ENCODE measurements at places on chromosomes 2 and 18.

GRCh38 chr2:127680706-127681287 lies 5.5 kb upstream of the LIMS2 start:
- no peak for DNase-seq

GRCh38 chr2:165746501-165746900 lies 47.5 kb downstream of the GALNT3 start:
- no peak for DNase-seq

- DNase-seq: no peak
Measured at GRCh38 chr2:67524213-67524612, 127.1 kb downstream of the ETAA1 start.

DNA sequence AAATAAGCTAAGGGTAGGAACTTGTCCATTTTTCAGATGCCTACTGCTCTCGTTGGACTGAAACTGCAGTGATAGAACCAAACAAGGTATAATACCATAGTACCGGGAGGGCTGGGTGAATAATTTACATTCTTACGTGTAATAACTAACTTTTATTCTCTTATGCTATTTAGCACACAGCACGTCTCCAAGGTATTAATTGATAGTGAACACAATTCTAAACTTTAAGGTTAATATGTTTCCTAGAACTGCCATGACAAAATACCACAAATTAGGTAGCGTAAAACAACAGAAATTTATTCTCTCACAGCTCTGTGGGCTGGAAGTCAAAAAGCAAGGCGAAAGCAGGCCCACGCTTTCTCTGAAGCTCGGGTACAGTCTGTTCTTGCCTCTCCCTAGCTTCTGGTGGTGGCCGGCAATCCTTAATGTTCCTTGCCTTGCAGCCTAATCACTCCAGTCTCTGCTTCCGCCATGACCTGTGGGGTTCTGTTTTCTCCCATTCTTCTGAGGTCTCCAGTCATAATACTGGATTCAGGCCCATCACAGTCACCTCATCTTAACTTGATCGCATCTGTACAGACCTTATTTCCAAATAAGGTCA lies 5.6 kb upstream of the BCL2 start:
- no peak for DNase-seq

- no peak for DNase-seq
Measured at GRCh38 chr2:134500211-134500935, 218.4 kb downstream of the TMEM163 start.

DNA sequence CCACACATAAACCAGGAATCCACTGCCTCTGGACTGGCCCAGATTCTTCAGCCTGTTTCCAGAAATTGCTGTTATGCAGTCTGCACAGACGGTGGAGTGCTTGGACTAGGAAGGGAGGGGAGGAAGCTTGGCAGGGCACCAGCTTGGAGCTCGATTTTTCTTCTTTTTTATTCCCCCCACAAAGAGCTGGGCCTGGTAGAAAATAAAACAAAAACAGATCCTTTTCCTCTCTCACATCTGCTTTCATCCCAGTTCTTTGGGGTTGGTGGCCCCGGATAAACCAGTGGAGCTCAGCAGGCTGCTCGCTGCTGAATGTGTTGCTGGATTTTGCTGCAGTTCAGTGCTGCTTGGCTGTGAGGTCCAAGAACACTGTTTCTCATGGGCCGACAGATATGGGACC lies 16.0 kb downstream of the LRRTM1 start:
- DNase-seq: no peak

DNA sequence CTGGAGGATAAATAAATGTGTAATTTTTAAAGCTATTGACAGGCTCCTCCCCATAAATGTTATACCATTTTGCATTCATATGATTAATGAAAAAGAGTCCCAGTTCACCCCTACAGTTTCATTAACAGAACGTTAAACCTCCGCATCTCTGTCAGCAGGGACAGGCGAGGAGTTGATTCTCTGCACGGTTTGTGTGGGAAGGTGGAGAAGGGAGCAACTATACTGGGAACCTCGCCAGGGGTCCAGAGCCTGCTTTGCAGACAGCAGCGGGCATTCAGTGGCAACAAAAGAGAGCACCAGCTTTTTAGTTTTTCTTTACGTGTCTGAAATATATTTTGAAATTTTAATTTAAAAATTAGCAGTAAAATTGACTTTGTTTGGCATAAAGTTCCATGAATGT lies 101.4 kb downstream of the FARSB start:
- DNase-seq: no peak

GRCh38 chr2:200306931-200307723 lies 634 bp downstream of the SPATS2L start:
- no peak for DNase-seq

GRCh38 chr2:100320547-100321178 lies 1.6 kb downstream of the LONRF2 start:
- DNase-seq: no peak

GRCh38 chr2:164080486-164080885 lies 344.7 kb upstream of the FIGN start:
- DNase-seq: no peak

- DNase-seq: peak; percentile 96
Measured at GRCh38 chr2:38602732-38603401, at the start of gene HNRNPLL. Gene HNRNPLL, minus strand, starts transcription at chr2:38602928. Its CDS starts 302 bp downstream, at chr2:38602626.

DNA sequence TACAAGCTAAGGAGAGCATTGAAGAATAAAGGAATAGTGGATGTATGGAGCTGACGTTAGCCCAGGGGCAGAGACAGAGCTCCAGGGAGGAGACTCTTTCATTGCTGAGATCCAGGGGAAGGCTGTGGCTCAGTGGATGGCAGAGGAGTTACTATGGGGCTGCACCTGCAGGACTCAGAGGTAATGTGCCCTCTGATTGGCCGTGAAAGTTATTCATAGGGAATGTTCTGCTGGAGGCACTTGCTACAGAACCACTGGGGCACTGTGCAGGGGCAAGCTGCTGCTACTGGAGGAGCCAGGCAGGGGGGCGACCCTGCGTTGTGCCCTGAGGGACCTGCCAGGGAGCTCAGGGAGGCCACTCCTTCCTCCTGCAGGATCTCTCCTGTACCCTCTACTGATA lies 199.2 kb downstream of the PTPRM start:
- DNase-seq: no peak

DNA sequence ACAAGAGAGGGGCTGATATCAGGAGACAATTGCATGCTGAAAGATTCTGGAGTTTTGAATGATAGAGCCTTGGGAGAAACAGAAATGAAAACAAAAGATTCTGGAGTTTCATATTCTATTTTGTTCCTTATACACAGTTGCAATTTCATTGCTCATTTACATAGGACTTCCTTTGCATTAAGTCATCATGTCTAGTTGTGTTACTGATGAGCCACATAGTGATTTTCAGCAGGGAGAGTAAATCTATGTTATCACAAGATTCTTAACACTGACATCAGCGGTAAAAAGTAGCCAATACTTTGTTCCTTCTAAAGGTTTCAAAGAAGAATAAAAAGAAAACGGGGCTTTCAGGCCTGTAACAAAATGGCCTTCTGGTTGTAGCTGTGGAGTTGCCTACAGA lies 7.1 kb downstream of the ADAM17 start:
- DNase-seq: no peak

GRCh38 chr2:39266916-39267434 lies 23.2 kb upstream of the CDKL4 start:
- no peak for DNase-seq

GRCh38 chr18:58231930-58232329 lies 187.9 kb downstream of the NEDD4L start:
- DNase-seq: no peak

- DNase-seq: no peak
Measured at GRCh38 chr2:136235546-136235945, 117.6 kb upstream of the CXCR4 start.

GRCh38 chr2:88807237-88807962 lies 115.9 kb downstream of the RPIA start:
- DNase-seq: no peak

- DNase-seq: no peak
Measured at GRCh38 chr2:2145817-2146216, 185.3 kb downstream of the MYT1L start.

- no peak for DNase-seq
Measured at GRCh38 chr18:66724664-66725356, 120.9 kb upstream of the CDH19 start.

GRCh38 chr2:156046900-156047299 lies 285.6 kb downstream of the NR4A2 start:
- DNase-seq: no peak

- no peak for DNase-seq
Measured at GRCh38 chr2:219158586-219158985, 2.0 kb downstream of the NHEJ1 start.

GRCh38 chr2:45171136-45171501 lies 161.9 kb upstream of the SIX2 start:
- no peak for DNase-seq

All from fibroblast of the conjunctiva (primary cell).